ENCODE measurements at places on chromosomes 6 and 20. TPM values are rescaled to one million over a fixed set of nuclear protein-coding genes. Genes with fewer than 3 reads are reported as not detected.
A peak's percentile ranks its signal among the peaks of the same experiment; 100 is the strongest.

BFSP1 gene
- total RNA-seq, result not detected

COL21A1 gene
- total RNA-seq, result 5.7 TPM

TRIM15 gene
- 5.8 TPM for total RNA-seq

BEND6 gene
- 0.55 TPM for total RNA-seq

SUMO4 gene
- total RNA-seq, result 10.2 TPM

DEFB114 gene
- total RNA-seq, result not detected

GINM1 gene
- total RNA-seq, result 19.1 TPM

- no peaks in the 10 kb centered on the region for H3K36me3 ChIP-seq
- no peak overlapping the region for H3K27ac ChIP-seq
- H3K4me1 ChIP-seq, result peaks cover 6% of the 10 kb centered on the region
- H3K27me3 ChIP-seq, result no peaks in the 10 kb centered on the region
- no peak for DNase-seq
Observed at GRCh38 chr6:137305691-137306090, 86.5 kb upstream of the IFNGR1 start.

DNA sequence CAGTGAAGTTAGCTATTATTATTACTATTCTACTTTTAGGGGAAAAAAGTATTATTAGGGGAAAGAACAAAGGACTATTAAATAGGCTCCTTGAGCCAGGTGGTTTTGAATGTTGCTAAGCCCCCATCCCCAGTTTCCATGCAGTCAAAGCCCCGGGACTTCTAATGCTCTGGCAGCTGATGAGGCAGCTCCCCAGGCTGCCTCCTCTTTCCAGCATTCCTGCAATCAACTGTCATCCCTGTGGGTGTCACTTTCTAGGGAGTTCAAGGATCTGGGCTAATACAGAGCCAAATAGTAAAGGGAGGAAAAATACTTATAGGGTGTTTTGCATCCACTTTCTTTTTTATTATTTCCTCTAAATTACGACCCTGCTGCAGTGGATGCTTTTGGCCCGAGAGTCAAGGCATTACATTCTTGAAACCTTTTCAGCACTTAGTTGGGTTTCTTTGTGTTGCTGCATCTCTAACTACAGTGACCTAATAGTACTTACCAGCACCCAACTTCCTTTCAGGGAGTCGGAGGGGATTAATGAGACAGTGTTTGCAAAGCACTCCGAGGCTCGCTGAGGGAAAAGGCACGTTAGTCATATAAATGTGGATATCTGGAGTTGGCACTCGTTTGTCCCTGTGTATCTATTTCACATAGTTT is 303.9 kb upstream of the MAP3K7 start:
- no peaks in the 10 kb centered on the region for H3K27me3 ChIP-seq
- H3K4me1 ChIP-seq, result no peaks in the 10 kb centered on the region
- no peaks in the 10 kb centered on the region for H3K36me3 ChIP-seq
- DNase-seq, result no peak
- H3K27ac ChIP-seq, result no peak overlapping the region

GRCh38 chr6:105097288-105097687 is 82.5 kb downstream of the POPDC3 start:
- H3K27me3 ChIP-seq, result no peaks in the 10 kb centered on the region
- H3K36me3 ChIP-seq, result no peaks in the 10 kb centered on the region
- no peaks in the 10 kb centered on the region for H3K4me1 ChIP-seq

- DNase-seq, result no peak
- no peak overlapping the region for H3K4me3 ChIP-seq
- no peak overlapping the region for H3K27ac ChIP-seq
- peaks cover 74% of the 10 kb centered on the region for H3K27me3 ChIP-seq
- peaks cover 17% of the 10 kb centered on the region for H3K4me1 ChIP-seq
- H3K36me3 ChIP-seq, result no peaks in the 10 kb centered on the region
Observed at GRCh38 chr20:32051720-32052089, 337 bp upstream of the HCK start.

- H3K4me3 ChIP-seq, result no peak overlapping the region
- H3K4me1 ChIP-seq, result peaks cover 43% of the 10 kb centered on the region
- no peak for DNase-seq
- no peaks in the 10 kb centered on the region for H3K36me3 ChIP-seq
- H3K27ac ChIP-seq, result peak overlapping the region; percentile 76
Observed at GRCh38 chr6:56528412-56528841, 114.3 kb downstream of the DST start.

- H3K4me1 ChIP-seq, result peaks cover 8% of the 10 kb centered on the region
- H3K4me3 ChIP-seq, result no peak overlapping the region
- peak; percentile 12 for DNase-seq
- no peaks in the 10 kb centered on the region for H3K27me3 ChIP-seq
- no peaks in the 10 kb centered on the region for H3K36me3 ChIP-seq
Observed at GRCh38 chr20:53162251-53162835, 190.2 kb downstream of the TSHZ2 start.

DNA sequence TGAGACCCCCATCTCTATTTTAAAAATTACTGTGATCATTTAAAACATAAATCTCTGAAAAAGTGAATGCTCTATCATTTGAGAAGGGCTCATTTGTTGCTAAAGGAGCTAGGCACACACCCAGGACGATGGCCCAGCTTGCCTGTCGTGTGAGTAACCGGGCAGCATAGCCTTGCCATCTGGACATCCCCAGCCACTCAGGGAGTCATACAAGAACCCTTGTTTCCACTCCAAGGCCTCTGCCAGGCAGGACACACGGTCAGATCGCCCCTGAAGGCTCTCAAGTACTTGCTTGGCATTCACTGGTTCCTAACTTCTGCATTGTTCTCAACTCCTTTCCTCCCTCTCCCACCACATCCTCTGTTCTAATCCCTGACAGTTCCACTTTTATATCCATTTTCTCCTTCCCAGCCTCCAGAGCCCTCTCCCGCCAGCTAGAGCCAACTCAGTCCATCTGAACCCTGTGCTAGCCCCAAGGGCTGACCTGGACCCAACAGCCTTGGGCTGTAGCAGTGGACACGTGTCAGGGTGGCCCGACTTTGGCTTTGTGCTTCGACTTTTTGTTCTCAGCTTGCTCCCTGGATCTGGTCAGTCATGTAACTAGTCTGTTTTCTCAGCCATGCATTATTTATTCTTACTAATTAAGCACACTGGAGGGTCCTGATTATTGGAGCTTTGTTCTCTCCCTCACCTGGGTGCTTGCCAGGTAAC is 15.7 kb upstream of the EZR start:
- H3K4me3 ChIP-seq, result no peak overlapping the region
- no peaks in the 10 kb centered on the region for H3K36me3 ChIP-seq
- no peaks in the 10 kb centered on the region for H3K27me3 ChIP-seq

GRCh38 chr20:58111310-58112016 is 117.0 kb downstream of the ANKRD60 start:
- no peaks in the 10 kb centered on the region for H3K4me1 ChIP-seq
- no peaks in the 10 kb centered on the region for H3K36me3 ChIP-seq
- H3K27ac ChIP-seq, result no peak overlapping the region

GRCh38 chr6:27757307-27757706 is 154.9 kb downstream of the OR2B2 start:
- H3K36me3 ChIP-seq, result no peaks in the 10 kb centered on the region
- no peak overlapping the region for H3K27ac ChIP-seq
- peak; percentile 70 for DNase-seq
- H3K4me1 ChIP-seq, result peaks cover 26% of the 10 kb centered on the region
- peak overlapping the region; percentile 59 for H3K4me3 ChIP-seq
- peaks cover 5% of the 10 kb centered on the region for H3K27me3 ChIP-seq

DNA sequence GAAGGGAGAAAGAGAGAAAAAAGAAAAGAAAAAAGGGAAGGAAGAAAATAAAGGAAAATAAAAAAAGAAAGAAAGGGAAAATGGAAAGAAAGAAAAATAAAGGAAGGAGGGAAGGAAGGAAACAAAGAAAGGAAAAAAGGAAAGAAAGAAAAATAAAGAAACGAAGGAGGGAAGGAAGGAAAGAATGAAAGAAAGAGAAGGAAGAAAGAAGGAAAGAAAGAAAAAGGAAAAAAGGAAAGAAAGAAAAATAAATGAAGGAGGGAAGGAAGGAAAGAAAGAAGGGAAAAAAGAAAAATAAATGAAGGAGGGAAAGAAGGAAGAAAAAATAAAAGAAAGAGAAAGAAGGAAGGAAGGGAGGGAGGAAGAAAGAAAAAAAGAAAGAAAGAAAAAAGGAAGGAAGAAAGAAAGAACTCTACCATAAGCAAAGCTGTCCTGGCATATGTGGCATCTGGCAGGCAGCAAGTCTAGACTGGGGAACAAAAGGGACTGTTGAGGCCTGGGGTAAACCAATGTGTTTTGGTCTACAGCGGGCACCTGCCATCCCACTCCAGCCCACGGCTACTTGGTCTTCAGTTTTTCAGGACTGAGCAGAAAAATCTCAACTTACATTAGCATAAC is 86.9 kb downstream of the TFAP2C start:
- no peak overlapping the region for H3K4me3 ChIP-seq
- H3K27ac ChIP-seq, result no peak overlapping the region
- no peaks in the 10 kb centered on the region for H3K27me3 ChIP-seq
- H3K4me1 ChIP-seq, result no peaks in the 10 kb centered on the region
- no peaks in the 10 kb centered on the region for H3K36me3 ChIP-seq
